ENCODE measurements at places on chromosomes 7 and 10.

DNA sequence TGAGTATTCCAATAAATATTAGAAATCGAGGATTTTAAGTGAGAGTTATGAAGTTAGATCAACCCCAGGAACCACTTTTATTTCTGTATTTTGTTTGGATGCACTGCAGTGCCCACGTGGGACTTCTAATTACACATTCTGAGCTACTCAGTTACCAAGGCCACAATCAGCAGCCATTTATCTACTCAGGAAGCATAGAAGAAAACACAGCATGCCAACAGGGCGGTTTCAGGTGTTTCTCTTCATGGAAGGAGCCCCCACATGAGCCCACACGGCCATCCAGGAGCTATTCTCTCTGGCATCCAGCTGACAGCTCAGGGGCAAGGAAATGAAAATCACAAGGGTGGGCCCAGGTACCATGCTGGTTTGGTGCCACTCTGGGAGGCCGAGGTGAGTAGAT lies 266.5 kb upstream of the MKLN1 start:
- DNase-seq: no peak

- DNase-seq: no peak
Observed at GRCh38 chr7:30934732-30935568, 23.3 kb downstream of the AQP1 start.

DNA sequence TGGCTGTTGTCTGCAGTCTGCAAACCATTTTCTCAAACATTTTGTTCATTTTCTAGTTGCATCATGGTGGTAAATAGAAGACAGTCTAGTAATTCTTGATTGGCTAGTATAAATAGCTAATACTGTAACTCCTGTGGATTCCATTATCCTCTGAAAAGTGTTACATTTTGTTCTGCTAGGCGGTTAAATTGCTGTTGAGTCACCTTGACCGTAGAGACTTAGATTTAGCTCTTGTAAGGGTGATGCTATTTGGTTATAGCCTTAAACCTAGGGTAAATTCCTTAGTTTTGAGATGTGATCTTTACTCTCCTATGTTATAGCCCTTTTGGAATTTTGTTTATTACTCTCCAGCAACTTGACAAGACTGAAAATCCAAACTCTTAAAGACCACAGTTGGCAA lies 58.8 kb downstream of the SHOC2 start:
- no peak for DNase-seq

DNA sequence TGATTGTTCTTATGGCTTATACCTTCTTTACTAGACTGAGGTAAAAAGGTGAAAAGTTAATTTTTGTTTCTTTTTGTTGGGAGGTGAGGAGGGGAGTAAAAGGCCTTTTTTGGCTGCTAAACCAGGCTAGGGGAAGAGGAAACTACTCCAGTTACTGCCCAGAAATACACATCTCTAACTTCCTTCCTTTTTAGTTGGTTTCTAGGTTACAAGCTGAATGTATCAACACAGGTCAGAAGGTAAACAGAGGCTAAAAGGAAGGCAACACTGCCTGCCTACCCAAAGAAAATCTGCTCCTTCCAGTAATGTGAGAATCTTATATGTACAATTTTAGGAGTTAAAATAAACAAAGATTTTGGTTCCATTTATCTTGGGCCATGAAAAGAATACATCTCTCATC lies 140.4 kb downstream of the NRBF2 start:
- DNase-seq: no peak
